ENCODE measurements at places on chromosomes 11 and 22.

DNA sequence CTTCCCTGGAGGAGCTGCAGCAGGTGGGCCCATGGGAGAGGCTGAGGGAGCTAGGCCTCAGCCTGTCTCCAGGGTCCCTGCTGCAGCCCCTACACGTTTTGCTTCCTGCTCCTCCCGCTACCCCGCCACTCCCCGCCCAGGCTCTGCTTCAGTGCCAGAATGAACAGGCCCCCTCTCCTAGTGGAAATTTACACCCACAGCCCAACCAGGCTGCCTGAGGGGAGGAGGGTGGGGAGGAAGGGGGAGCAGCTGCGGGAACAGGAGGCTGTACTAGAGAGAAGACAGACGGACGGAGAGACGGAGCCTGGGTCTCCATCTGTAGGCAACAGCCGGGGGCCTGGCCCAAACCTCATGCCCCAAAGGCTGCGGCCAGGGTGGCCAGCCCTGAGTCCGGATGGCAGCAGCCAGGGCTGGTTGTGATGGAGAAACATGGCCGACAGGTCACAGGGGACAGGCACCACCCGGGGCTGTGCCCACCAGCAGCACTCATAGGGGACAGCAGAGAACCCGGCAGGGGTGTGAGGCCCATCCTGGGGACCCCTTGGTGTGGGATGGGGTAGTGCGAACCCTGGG is 20.6 kb downstream of the FLRT1 start:
- no peak for DNase-seq

DNA sequence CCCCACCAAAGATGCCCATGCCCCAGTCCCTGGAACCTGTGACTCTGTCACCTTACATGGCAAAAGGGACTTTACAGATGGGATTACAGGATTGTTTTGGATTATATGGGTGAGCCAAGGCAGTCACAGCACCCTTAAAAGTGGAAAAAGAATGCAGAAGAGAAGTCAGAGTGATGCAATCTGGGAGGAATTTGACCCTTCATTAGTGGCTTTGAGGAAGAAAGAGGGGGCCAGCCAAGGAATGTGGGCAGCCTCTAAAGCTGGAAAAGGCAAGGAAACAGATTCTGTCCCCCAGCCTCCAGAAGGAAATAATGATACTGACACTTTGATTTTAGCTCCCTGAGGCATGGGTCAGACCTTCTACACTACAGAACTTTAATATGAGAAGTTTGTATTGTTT is 257.3 kb upstream of the ISX start:
- DNase-seq, result peak; percentile 21

DNA sequence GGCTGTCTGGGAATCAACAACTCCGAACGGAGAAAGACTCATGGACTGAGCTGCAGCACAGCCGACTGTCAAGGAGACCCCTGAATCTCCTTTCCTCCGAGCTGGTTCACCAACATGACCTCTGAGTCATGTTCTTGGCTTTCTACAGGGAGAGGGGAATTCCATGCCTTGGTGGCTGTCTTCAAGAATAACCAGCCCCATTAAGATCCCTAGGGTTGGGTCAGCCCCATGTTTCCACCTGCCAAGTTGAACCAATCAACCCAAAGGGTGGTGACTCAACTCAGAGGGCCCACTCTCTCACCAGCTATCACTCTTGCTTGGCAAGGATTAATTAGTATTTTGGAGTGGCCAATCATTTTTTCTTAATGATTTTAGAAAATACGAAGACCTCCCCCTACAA is 28.3 kb upstream of the IGSF22 start:
- peak; percentile 46 for DNase-seq

- no peak for DNase-seq
Observed at GRCh38 chr11:41878095-41878494, 418.6 kb upstream of the LRRC4C start.
